Activated naive CD4-positive, alpha-beta T cell (primary cell): ENCODE measurements at places on chromosomes 2 and 18.

GRCh38 chr2:26532301-26533250 lies 54.7 kb upstream of the OTOF start:
- no peak for DNase-seq

DNA sequence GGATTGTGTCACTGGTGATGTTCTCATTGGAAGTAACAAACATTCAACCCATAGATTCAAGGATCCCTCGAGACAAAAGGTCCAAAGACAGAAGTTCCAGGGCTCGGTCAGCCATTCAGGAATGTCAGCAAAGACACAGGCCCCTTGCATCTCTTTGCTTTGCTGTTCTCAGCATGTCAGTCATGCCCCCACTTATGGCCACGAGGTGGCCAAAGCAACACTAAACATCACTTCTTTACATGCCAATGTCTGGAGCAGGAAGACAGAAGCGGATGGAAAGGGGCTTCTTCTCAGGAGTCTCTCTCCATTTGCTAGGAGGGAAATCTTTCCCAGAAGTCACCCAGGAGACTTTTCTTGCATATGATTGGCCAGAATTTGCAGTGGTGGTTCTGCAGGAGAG lies 191.6 kb upstream of the SP5 start:
- DNase-seq = no peak

GRCh38 chr2:3265471-3265870 lies 112.1 kb downstream of the EIPR1 start:
- no peak for DNase-seq

DNA sequence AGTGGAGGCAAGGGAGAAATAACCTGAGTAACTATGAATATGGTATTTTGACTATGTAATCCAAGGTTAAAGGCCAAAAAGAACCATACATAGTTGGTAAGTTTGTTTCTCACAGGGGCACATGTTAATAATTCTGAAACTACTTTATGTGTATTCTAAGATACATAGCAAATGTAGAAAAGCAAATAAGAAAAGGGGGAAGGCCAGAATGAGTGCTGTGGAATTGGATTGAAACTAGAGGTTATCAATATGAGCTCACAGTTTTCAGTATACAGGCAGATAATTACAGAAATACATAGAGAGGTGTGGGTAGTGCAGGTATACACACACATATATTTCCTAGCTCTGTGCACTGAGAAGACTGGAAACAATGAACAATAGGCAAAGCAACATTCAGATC lies 13.7 kb downstream of the INO80C start:
- DNase-seq = no peak

GRCh38 chr2:241110607-241111439 lies 8.7 kb upstream of the MTERF4 start:
- DNase-seq = no peak

DNA sequence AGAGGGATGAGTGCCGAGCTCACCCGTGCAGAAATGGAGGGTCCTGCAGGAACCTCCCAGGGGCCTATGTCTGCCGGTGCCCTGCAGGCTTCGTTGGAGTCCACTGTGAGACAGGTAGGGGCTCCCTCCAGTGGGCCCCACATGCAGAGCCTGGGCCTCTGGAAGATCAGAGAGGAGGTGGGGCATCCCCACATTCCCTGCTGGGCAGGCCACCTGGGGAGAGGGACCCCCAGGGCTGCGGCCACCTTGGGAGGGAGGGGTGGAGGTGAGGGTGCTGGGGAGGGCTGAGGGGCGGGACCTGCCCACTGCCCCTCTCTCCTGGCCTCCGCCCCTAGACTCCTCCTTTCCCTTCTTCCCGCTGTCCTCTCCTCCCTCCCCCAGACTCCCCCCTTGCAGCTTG lies 38.5 kb downstream of the MTERF4 start:
- no peak for DNase-seq

DNA sequence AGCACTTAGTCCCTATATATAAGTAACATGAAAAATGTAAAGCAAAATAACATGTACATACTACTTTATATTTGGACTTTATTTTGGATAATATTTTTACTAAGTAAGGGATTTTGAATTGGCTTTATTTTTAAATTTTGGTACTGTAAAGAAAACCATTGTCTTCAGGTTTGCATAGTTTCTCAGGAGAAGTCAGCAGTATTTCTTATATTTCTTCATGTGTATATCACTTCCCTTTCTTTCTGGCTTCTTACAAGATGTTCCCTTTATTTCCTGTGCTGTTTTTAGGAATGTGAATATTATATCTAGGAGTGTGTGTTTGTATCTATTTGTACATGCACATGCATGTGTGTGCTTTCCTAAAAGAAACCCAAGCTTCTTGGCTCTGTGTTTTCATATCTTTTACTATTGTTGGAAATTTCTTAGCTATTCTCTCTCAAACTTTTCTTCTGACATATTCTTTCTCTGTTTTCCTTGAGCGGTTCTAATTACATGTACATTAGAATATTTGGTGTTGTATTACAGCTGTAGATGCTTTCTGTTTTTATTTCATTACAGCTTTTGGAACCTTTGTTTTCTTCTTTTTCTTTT lies 1549.7 kb upstream of the ACVR2A start:
- no peak for DNase-seq

- DNase-seq = no peak
Observed at GRCh38 chr2:68878753-68879152, 7.6 kb upstream of the BMP10 start.

DNA sequence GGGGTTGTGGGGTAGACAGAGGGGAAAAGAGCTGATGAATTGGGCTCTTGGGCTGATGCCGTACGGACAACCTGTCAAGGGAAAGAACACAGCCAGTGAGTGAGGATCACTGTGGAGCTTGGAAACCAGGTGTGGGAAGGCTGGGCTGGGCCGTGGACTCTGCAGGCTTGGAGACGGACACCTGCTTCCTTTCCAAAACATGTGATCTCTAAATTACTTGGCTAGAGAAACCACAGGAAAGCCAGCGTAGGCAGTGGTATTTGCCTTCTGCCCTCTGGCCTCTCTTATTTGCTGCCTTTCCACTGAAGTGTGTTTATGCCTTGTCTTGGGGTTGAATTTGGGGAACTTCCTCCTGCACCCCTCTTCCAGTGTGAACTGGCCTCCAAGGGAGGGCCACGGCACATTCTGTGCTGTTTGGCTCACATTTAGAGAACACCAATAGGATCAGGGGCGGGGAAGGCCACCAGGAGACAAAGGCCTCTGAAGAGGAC lies 267.7 kb downstream of the PRKCE start:
- no peak for DNase-seq

DNA sequence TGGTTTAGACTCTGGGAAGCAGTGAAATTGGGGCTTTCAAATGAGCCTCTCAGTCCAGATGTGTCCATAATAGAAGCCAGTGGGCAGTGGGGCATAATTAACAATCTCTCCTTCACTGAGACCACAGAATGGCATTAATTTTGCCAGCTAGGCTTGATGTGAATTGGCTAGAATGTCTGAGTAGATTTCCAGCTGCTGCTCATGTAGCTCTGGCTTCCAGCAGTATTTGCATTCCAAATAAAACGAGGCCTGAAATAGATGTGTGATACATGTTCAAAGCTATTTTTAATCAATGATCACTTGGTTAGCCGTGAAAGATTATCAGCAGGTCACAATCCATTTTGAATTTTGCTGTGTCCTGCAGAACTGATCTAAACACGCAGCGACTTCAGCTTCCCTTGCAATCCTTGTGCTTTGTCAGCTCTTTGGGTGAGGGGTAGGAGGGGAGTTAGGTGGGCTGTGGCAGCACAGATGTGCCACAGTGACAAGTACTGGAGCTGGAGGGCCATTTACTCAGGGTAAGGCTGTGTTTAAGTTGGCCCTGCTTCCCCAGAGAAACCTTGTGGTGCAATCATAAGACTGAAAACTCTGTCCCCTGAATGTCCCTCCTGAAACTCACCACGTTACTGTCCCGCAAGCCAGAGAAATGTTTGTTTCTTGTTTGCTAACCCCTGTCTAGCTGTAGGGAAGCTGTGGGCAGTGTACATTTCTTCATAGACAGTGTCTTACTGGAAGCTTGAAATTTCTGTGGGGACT lies 56.9 kb upstream of the TMEM178A start:
- no peak for DNase-seq

DNA sequence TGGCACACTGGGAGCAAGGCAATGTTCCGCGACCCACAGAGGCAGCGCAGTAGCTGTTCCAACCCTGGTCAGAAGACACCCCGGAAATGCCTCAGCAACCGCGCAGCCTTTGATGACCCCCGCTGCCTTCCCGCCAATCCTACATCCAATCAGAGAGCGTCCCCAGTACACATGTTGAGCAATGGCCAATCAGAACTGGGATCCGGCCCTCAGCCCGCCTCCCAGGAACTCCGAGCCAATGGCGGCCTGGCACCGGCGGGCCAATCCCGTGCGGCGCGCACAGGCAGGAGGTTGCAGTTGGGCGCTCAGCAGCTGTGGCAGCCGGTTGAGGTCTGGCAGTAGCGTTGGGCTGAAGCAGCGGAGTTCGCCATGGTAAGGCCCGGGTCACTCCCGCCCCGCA lies at the start of gene TUBA3D:
TUBA3D (plus strand) TSS at position 289 of the 400 bp plus-strand sequence; CDS start at position 370, 81 bp downstream.
- DNase-seq = no peak

DNA sequence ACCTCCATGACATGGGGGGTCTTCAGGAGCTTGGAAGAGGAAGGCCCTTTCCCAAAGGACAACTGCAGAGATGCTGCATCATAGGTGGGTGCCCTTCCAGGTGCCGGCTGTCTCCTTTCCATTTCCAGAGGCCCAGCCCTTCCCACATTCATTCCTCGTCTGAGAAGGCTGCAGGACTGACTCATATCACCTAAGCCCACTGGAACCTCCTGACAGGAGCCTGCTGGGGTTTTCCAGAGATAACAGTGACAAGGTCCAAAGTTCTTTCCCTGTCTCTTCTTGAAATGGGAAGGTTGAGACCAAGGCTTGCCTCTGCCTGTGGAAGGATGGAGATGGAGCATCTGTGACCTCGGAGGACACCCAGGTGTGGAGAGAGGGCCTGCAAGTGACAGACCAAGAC lies 3.6 kb upstream of the PRSS56 start:
- DNase-seq = no peak

DNA sequence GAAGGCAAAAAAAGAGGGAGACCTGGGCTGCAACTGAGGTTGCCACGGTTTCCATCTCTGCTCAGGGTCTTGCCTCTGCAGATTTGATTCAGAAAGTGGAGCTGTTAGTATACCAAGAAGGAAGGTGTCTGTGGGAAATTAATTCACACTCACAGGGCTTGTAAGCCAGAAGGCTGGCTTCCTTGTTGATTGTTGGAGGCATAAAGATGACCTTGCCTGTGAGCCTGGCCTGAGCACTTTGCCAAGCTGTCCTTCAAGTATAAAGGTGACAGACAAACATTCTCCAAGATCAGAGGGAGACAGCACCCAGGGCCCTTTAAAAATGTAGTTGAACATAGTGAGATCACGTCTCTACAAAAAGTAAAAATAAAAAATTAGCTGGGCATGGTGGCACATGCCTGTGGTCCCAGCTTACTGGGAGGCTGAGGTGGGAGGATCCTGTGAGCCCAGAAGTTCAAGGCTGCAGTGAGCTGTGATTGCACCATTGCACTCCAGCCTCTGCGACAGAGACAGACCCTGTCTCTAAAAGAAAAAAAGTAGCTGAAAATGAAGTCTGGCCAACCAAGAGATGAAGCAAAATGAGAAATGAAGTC lies 91.2 kb upstream of the UXS1 start:
- DNase-seq = no peak

DNA sequence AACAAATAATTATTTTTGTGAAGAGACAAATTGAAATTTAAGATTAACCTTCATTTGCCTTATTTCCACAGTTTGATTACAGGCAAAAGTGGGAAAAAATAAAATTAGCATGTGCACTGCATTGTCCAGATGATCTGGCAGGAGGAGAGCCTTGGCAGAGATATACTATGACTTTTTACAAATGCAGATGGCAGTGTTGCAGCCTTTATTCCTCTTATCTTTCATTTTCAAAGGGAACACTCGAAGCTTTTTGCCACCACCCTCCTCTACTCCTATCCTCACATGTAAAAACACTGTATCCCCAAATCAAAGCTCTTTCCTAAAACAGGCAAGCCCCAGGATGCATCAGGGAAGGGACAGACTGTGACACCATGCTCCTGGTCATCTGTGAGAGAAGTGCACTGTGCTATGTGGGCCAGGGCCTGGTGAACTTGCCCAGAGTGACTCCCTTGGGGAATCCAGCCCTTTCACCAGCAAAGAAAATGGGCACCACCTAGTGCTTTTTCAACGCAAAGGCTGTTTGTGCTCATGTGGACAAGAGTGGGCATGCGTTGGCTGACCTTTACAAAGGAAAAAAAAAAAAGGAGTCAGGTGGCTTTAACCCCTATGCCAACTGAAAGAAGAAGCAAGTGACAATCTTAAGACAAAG lies 74.7 kb upstream of the ETAA1 start:
- no peak for DNase-seq

DNA sequence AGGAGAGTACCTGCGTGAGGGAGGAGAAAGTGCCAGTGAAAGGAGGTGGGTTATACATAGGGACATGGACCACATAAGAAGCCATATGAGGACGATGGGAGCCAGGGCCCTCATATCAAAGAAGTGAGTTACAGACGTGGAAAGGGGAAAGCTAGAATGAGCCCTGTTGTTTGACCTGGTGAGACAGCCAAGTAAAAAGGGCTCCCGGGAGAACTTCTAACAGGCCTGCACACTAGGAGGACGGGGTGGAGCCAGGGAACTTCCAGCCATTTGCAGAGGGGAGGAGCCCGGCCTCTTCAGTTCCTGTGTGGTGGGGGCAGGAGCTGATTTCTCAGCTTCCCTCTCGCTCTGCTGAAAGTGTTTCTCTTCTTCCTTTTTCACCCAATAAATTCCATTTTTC lies 84.1 kb upstream of the SLC66A3 start:
- DNase-seq = no peak

GRCh38 chr18:8944871-8945245 lies 157.6 kb upstream of the NDUFV2 start:
- no peak for DNase-seq

GRCh38 chr2:120287183-120288015 lies 34.7 kb downstream of the RALB start:
- no peak for DNase-seq

DNA sequence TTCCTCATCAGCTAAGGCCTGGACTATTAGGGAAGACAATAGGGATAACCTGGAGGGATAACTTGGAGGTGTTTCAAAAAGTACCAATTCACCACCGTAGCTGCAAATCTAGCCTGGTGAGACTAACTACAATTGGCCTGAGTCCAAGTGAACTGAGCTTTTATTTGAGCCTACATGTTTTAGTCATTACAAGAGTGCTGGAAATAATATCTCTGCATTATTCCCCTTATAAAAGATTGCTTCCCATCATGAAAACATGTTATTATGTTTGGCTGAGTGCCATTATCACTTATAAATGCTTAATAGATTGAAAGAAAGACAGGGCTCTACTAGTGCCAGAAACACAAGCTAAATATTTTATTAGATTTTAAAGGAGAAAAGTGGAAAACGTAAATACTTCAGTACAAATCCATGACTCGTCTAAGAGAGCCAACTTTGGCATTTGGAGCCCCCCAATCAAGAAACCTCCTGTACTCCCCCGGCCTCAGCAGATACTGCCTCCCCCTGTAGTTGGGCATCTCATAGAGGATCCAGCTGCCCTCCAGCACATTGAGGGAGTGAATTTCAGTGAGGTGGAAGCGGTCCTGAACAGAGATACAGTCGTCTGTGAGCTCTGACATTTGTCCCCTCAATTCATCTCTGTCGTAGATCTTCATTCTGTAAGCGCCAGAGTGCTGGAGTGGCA lies 3.6 kb downstream of the CRYGB start:
- DNase-seq = no peak
